ENCODE measurements at places on chromosomes 7 and 10. TPM values are rescaled to one million over a fixed set of nuclear protein-coding genes. Genes with fewer than 3 reads are reported as not detected.

KIAA1549 gene
- 1.2 TPM for total RNA-seq

SVOPL gene
- total RNA-seq = 3.5 TPM

GRCh38 chr10:30671026-30671616 lies 41.6 kb upstream of the LYZL2 start:
- peaks cover 12% of the 10 kb centered on the region for H3K27me3 ChIP-seq
- no peaks in the 10 kb centered on the region for H3K36me3 ChIP-seq
- H3K4me3 ChIP-seq = peak overlapping the region; percentile 44
- peaks cover 5% of the 10 kb centered on the region for H3K4me1 ChIP-seq
- no peak overlapping the region for H3K27ac ChIP-seq
- DNase-seq = peak; percentile 53

DNA sequence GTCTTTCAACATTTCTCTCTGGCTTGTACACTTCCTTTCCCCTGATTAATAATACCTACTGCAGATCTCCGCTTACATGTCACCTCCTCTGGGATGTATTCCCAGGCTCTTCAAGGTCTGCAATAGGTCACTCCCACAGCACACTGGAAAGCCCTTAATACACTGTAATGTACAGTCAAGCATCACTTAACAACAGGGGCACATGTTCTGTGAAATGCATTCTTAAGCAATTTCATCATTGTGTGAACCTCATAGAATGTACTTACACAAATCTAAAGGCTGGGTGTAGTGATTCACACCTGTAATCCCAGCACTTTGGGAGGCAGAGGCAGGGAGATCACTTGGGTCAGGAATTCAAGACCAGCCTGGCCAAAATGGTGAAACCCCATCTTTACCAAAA lies 1.9 kb downstream of the COX15 start:
- no peak overlapping the region for H3K4me3 ChIP-seq
- no peaks in the 10 kb centered on the region for H3K27me3 ChIP-seq
- H3K36me3 ChIP-seq = peaks cover 36% of the 10 kb centered on the region

UPP1 gene
- 60.7 TPM for total RNA-seq

GRCh38 chr10:76883596-76883995 lies 754.0 kb downstream of the KCNMA1 start:
- no peak for DNase-seq
- H3K4me3 ChIP-seq = no peak overlapping the region
- H3K27me3 ChIP-seq = no peaks in the 10 kb centered on the region
- no peaks in the 10 kb centered on the region for H3K36me3 ChIP-seq

GRID2IP gene
- total RNA-seq = not detected

- no peaks in the 10 kb centered on the region for H3K27me3 ChIP-seq
- no peak overlapping the region for H3K4me3 ChIP-seq
- H3K36me3 ChIP-seq = peaks cover 70% of the 10 kb centered on the region
- no peak for DNase-seq
Observed at GRCh38 chr10:14949291-14949690, 4.6 kb downstream of the DCLRE1C start.

- H3K36me3 ChIP-seq = no peaks in the 10 kb centered on the region
- H3K4me3 ChIP-seq = no peak overlapping the region
- H3K27ac ChIP-seq = no peak overlapping the region
- no peak for DNase-seq
- H3K4me1 ChIP-seq = no peaks in the 10 kb centered on the region
Observed at GRCh38 chr10:105974803-105975456, 1189.6 kb downstream of the SORCS1 start.

ARHGAP21 gene
- 26.3 TPM for total RNA-seq

DNA sequence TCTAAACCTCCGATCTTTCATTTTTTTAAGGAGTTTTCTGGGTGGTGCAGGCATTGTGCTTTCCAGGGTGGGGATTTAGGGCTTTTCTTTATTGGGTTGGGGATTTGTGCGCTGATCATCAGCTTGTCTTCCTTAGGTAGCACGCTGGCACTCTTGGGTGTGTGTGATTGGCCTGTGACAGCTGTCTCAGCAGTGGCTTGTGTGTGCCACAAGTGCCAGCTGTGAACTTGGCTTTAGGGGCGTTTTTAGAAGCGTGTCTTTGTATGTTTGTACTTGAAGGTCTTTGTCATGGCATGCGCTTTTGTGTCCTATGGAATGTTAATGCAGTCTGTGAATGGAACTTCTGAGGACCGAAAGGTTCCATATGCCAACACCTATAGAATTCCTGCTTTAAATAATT lies 788 bp downstream of the AKAP9 start:
- H3K4me3 ChIP-seq = peak overlapping the region; percentile 86
- H3K36me3 ChIP-seq = peaks cover 4% of the 10 kb centered on the region
- peak overlapping the region; percentile 95 for H3K27ac ChIP-seq
- DNase-seq = peak; percentile 54

GRCh38 chr10:113893570-113893969 lies 39.1 kb downstream of the NHLRC2 start:
- DNase-seq = no peak
- H3K4me1 ChIP-seq = peaks cover 6% of the 10 kb centered on the region
- no peak overlapping the region for H3K27ac ChIP-seq
- no peak overlapping the region for H3K4me3 ChIP-seq

GRCh38 chr10:80196950-80197315 lies 8.4 kb downstream of the ANXA11 start:
- H3K4me1 ChIP-seq = peaks cover 76% of the 10 kb centered on the region
- no peaks in the 10 kb centered on the region for H3K27me3 ChIP-seq
- peaks cover 50% of the 10 kb centered on the region for H3K36me3 ChIP-seq
- no peak for DNase-seq
- H3K27ac ChIP-seq = peak overlapping the region; percentile 86
- no peak overlapping the region for H3K4me3 ChIP-seq

DNA sequence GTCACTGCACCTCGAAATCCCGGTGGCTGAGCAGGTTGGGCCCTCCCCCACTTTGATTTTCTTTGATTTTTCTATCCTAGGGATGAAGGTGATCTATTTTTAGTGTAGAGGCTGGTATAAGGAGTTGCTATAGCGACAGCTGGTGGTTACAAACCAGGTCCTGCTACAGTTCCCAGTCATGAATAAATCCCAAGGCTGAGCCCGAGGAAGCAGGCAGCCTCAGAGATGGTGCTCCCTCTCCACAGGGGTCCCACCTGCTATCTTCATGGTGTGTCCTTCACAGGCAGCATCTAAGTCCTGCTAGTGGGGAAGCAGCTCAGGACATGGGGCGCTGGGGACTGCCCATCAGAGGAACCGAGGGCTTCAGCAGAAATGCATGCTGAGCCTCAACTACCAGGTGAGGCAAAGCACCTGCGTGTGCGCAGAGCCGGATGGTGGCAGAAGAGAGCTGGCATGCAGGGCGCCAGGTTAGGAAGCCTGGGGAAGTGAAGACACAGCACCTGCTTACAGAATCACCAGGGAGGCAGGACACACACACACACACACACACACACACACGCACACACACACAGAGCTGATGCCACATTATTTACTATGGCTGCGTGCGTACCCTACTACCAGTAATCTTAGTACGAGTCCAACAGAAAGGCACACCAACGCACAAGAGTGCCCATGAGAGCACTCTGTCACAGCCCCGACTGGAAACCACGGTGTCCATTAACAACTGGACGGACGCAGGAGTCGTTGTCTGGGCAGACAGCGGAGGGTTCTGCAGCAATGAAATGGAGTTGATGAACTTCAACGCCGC lies 150.9 kb downstream of the PRKAG2 start:
- H3K36me3 ChIP-seq = no peaks in the 10 kb centered on the region
- no peaks in the 10 kb centered on the region for H3K27me3 ChIP-seq
- no peak overlapping the region for H3K4me3 ChIP-seq
- DNase-seq = no peak

CYP26A1 gene
- not detected for total RNA-seq

DNA sequence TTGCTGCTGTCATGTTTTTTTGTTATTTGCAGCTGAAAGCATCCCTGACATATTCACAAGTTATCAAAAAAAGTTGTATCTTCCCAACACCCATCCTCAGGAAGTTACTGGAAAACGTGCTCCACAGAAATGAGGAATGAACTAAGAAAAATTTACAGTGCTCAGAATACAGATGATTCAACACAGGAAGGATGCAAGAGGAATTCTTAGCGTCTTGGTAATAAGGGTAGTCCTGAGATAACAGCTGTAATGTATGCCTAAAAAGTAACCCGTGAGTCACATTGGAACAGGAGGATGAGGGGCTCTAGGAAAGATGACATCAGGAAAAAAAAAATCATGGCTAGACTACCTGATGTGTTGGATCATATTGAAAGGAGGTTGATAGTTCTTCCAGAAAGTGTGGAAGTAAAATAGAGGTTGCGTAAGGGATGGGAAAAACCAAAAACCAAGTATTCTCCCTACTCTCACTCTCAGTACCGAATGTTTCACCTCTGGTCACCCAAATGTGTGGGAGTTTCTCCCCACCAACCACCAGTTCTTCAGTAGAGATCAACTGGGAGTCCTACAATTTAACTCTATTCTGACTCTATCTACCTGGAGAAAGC lies 3.9 kb downstream of the ADAM12 start:
- peaks cover 27% of the 10 kb centered on the region for H3K27me3 ChIP-seq
- H3K4me1 ChIP-seq = peaks cover 5% of the 10 kb centered on the region

ALOX5 gene
- total RNA-seq = 9.9 TPM

GRCh38 chr7:93055543-93056107 lies 62.2 kb downstream of the SAMD9 start:
- H3K27ac ChIP-seq = no peak overlapping the region
- no peak overlapping the region for H3K4me3 ChIP-seq
- DNase-seq = no peak
- peaks cover 10% of the 10 kb centered on the region for H3K4me1 ChIP-seq

GRCh38 chr7:26515314-26515842 lies 223.7 kb downstream of the SNX10 start:
- H3K36me3 ChIP-seq = no peaks in the 10 kb centered on the region
- peaks cover under 1% of the 10 kb centered on the region for H3K27me3 ChIP-seq
- H3K27ac ChIP-seq = no peak overlapping the region
- no peak for DNase-seq
- H3K4me1 ChIP-seq = no peaks in the 10 kb centered on the region

DNA sequence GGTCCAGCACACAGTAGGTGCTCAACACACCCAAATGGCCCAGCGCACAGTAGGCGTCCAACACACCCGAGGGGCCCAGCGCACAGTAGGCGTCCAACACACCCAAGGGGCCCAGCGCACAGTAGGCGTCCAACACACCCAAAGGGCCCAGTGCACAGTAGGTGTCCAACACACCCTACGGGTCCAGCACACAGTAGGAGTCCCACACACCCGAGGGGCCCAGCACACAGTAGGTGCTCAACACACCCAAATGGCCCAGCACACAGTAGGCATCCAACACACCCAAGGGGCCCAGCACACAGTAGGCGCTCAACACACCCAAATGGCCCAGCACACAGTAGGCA lies 80.8 kb downstream of the FOXL3 start:
- peaks cover 15% of the 10 kb centered on the region for H3K4me1 ChIP-seq
- no peak overlapping the region for H3K4me3 ChIP-seq
- no peaks in the 10 kb centered on the region for H3K27me3 ChIP-seq
- no peaks in the 10 kb centered on the region for H3K36me3 ChIP-seq
- no peak overlapping the region for H3K27ac ChIP-seq

HOGA1 gene
- total RNA-seq = not detected

DNA sequence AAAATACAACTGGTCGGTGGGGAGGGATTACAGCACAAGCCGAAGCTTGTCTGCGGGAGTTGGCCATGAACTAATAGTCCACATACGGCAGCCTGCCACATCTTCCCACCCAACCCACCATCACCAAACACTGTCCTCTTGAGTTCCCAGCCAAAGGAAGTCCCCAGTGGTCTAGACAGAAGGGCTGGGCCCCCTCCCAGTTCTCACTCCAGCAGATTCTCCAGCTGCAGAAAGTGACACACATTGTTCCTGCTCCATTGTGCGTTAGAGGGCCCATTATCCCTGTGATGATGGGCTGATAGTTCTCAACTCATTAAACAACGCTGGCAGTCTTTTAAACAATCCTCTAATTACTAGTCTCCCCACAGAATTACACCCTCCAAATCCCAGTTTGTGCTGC lies 148.0 kb downstream of the FGFR2 start:
- no peak overlapping the region for H3K4me3 ChIP-seq
- no peaks in the 10 kb centered on the region for H3K36me3 ChIP-seq
- H3K27me3 ChIP-seq = no peaks in the 10 kb centered on the region
- no peak for DNase-seq

DNA sequence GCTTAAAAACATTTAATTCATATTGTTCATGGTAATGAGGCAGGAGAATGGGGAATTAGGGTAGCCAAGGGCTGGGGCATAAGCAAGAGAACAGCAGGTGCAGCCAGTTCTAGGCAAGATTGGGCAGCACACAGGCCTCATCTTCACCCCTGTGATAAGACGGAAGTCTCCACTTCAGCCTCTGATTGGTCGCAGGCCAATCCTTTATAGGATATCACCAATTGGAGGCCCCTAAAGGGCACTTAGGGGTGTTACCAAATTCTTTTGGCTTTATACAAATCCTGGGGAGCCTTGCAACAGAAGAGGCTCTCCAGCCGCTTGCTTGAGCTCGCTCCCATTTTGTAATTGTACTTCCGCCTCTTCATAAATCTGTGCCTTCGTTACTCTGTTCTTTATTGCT lies 231.1 kb downstream of the REEP3 start:
- peaks cover 12% of the 10 kb centered on the region for H3K27me3 ChIP-seq
- H3K4me3 ChIP-seq = no peak overlapping the region
- DNase-seq = no peak
- H3K36me3 ChIP-seq = no peaks in the 10 kb centered on the region
- H3K4me1 ChIP-seq = no peaks in the 10 kb centered on the region
- no peak overlapping the region for H3K27ac ChIP-seq

- no peak overlapping the region for H3K4me3 ChIP-seq
- DNase-seq = no peak
- peaks cover 31% of the 10 kb centered on the region for H3K4me1 ChIP-seq
- peaks cover 46% of the 10 kb centered on the region for H3K36me3 ChIP-seq
- H3K27ac ChIP-seq = no peak overlapping the region
Observed at GRCh38 chr10:119176166-119176565, 2.4 kb downstream of the PRDX3 start.

- no peak overlapping the region for H3K4me3 ChIP-seq
- DNase-seq = no peak
- H3K4me1 ChIP-seq = peaks cover 5% of the 10 kb centered on the region
- H3K27me3 ChIP-seq = peaks cover 5% of the 10 kb centered on the region
- H3K36me3 ChIP-seq = no peaks in the 10 kb centered on the region
- H3K27ac ChIP-seq = no peak overlapping the region
Observed at GRCh38 chr10:34698979-34699378, 116.1 kb downstream of the PARD3 start.

AKR1C3 gene
- 4.4 TPM for total RNA-seq

ZNF239 gene
- total RNA-seq = 1.1 TPM

DENND11 gene
- 22.9 TPM for total RNA-seq

- H3K4me3 ChIP-seq = no peak overlapping the region
- H3K4me1 ChIP-seq = no peaks in the 10 kb centered on the region
- peaks cover 37% of the 10 kb centered on the region for H3K36me3 ChIP-seq
- peak; percentile 62 for DNase-seq
Observed at GRCh38 chr7:5997210-5997808, 11.5 kb downstream of the PMS2 start.

DNA sequence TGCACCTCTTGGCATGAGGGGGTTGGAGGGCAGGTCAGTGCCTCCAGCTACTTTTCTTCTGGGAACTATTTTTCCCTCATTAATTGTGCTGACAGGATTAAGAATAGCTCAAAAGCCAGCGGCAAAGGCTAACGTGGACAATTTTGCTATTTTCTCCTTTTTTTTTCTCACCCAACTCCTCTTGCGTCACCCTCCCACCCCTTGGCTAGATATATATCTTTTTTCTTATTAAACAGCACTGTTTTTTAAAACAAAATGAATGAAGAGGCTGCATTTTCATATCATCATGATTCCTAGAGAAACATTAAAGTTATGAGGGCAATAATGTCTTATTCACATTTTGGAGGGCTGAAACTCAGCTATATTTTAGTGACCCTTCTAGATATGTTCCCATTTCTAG lies 251.8 kb upstream of the NFE2L3 start:
- H3K4me1 ChIP-seq = peaks cover 12% of the 10 kb centered on the region
- H3K36me3 ChIP-seq = no peaks in the 10 kb centered on the region

Measured in activated CD8-positive, alpha-beta T cell treated with anti-CD3 and anti-CD28 coated beads, Interleukin-2, amount 10 ng/mL, durations not matched to agents 7 days and 5 days (primary cell).